SW 1271 (cell line): ENCODE measurements at places on chromosomes 2 and 18.

DNA sequence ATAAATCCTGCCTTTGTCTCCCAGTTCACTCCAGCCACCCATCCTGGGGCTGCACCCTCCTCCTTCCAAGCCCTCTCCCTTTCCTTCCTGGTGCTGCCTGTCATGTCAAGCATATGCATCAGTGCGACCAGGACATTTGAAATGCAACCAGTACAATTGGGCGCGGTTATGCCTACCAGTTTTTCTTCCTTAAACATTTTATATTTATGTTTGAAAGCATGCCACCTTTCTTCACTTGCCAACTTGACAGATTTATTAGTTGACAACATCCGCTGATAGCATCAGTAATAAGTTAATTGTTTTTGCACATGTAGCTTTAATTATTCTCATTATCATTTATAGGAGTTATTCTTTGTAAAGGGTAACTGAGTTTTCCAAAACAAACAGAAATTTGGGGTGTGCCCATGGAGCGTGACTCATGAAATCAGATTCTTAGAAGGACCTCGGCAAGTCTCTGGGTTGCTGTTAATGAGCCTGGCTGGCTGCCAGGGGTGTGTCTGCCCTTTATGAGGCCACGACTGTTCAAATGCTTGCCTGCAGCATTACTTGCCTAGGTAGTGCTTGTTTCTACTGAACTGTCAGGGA lies 32.8 kb upstream of the IL1B start:
- peak; percentile 49 for DNase-seq

- DNase-seq = no peak
These were observed 48.8 kb downstream of the PTRHD1 start for GRCh38 chr2:24744356-24744755.

GRCh38 chr2:26243470-26244308 lies 743 bp downstream of the HADHA start:
- DNase-seq = no peak

DNA sequence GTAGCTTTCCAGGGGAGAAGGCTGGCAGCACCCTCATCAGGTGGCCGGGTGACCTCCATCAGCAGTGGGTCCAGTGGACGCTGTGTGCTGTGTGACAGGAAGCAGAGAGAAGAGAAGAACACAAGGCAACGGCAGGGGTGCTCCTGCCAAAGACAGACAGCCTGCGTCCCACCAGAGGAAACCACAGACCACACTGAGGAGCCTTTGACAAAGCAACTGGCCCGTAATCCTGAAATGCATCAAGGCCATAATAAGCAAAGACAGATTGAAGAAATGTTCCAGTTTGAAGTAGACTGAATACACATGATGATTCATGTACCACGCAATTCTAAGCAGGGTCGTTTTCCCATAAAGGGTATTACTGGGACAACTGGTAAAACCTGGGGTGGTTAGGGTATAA lies 172.4 kb downstream of the FBXO15 start:
- DNase-seq = no peak

- no peak for DNase-seq
These were observed 22.2 kb upstream of the NAB1 start for GRCh38 chr2:190626641-190627210.

GRCh38 chr2:104049981-104050380 lies 803.9 kb upstream of the POU3F3 start:
- no peak for DNase-seq

GRCh38 chr2:28624793-28625701 lies 126.6 kb upstream of the PPP1CB start:
- no peak for DNase-seq

DNA sequence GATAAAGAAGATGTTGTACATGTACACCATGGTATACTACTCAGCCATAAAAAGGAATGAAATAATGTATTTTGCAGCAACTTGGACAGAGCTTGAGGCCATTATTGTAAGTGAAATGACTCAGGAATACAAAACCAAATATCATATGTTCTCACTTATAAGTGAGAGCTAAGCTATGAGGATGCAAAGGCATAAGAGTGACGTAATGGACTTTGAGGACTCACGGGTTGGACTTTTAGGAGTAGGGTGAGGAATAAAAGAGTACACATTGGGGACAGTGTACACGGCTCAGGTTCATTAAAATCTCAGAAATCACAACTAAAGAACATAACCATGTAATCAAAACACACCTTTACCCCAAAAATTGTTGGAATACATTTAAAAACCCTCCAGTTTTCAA lies 206.4 kb downstream of the RIT2 start:
- no peak for DNase-seq

DNA sequence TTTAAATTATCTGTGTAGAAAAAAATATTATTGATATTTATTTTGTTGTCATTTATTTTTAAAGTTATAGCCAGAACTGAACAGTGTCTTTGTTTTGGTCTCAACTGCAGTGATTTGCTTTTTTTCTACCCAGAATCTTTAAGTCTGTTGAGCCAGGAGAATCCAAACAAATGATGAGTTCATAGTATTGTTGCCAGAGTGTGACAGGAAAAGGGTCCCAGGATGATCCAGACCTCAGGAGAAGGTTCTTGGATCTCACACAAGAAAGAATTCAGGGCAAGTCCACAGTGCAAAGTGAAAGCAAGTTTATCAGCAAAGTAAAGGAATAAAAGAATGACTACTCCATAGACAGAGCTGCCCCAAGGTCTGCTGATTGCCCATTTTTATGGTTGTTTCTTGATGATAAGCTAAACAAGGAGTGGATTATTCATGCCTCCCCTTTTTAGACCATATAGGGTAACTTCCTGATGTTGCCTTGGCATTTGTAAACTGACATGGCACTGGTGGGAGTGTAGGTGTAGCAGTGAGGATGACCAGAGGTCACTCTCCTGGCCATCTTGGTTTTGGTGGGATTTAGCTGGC lies 127.1 kb downstream of the AGPS start:
- no peak for DNase-seq

DNA sequence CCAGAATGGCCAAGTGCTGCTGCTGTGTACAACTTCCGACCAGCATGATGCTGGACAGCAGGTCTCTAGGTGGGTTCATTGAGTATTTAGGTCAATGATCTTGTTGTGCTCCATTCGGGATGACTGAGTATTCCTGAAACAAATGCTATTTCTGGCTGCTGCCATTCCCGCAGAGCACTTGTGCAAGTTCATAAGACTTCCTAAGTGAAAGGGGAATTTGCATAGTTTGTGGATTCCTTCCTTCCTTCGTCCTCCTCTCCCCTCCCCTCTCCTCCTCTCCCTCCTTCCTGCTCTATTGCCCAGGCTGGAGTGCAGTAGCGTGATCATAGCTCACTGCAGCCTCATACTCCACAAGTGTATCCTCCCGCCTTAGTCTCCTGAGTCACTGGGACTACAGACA lies 40.4 kb downstream of the LDLRAD4 start:
- no peak for DNase-seq

GRCh38 chr2:53829273-53829979 lies 30.3 kb downstream of the GPR75 start:
- no peak for DNase-seq

- no peak for DNase-seq
These were observed 64.5 kb upstream of the PPP1CB start for GRCh38 chr2:28687171-28687570.

DNA sequence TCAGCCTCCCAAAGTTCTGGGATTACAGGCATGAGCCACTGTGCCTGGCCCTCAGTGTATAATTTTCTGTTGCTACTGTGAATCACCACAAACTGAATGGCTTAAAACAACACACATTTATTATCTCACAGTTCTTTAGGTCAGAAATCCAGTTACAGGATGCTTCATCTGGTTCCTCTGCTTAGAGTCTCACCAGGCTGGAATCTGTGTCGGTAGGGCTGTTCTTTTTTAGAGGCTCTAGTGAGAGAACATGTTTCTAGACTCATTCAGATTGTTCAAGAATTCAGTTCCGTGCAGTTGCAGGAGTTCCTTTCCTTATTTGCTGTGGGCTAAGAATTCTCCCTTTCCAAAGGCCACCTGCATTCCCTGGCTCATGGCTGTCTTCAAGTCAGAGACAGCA lies 22.2 kb downstream of the CCDC121 start:
- DNase-seq = no peak

- DNase-seq = no peak
These were observed 111.4 kb downstream of the SOX11 start for GRCh38 chr2:5803547-5803946.

GRCh38 chr2:72833084-72833714 lies 7.4 kb upstream of the EXOC6B start:
- no peak for DNase-seq

DNA sequence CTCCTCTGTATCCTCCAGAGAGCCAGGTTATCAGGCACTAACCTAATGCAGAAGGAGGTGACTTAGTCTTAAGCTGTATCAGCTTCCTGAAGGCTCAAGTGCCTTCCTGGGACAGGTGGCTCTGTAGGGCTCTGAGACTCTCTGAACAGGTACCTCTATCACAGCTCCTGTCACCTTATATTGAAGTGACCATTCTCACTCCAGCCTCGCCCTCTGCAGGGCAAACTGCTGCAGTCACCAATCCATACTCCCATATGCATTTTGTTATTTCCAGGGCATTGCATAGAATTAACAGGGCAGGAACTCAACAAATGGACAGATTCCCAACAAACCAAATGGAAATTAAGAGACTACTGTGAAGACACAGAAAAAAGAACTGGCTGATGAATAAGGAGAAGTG lies 203.0 kb upstream of the REV1 start:
- no peak for DNase-seq

GRCh38 chr18:72840109-72840508 lies 27.7 kb downstream of the NETO1 start:
- DNase-seq = no peak

- no peak for DNase-seq
These were observed 69.1 kb downstream of the TWIST2 start for GRCh38 chr2:238916875-238917590.

DNA sequence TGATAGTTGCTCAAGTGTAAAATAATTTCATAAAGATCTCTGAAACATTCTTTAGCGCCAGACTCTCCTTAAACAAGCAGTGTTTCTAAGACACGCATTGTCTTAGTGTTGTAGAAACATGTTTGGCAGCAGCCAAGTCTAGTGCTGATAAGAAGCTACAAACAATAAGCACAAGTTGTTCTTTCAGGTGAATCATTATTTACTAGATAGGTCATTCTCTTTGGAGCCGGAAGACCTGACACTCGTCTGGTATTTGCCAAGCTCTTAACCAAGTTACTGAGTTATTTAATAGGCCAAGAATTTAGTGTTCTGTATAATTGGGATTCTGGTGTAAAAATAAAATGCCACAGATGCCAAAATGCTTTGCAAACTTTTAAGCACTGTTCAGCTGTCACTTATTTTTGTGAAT lies 852.1 kb downstream of the CPS1 start:
- DNase-seq = no peak

DNA sequence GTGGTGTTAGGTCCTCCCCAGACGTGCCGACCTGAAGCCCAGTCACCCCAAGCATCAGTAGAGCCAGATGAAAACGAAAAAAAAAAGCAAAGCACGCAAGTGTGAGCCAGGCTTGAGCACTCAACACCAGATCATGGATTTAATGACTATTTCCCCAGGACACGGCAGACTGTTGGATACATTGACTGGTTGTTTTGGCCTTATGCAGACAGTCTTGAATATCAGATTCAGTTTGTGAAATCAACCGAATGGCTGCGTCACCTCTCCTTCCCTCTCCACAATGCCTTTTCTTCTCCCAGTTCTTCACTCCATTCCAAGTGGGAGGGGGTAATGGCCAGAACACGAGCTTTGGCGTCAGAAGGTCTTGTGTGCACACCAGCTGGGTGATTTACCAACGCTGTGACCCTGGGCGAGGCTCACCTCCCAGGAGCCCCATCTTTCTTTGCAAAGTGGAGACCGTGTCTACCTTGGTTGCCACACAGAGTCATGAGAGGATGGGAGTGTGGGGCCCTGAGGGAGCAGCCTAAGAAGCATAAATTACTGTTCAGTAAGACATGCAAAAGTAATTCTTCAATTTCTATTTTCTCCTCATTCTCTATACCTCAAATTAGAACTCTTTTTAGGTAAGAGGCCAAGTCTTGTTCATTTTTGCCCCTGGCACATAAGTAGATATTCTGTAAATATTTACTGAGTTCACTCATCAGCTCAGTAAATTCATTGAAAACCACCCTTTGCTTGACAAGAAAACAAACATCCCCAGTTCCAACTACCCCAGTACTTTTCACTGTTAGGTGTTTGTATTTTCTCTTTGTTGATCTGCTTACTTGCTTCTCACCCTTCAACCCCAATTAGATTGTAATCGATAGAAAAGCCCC lies 181.1 kb upstream of the COPS8 start:
- DNase-seq = no peak

GRCh38 chr2:109065391-109065734 lies 63.6 kb upstream of the SH3RF3 start:
- DNase-seq = no peak

DNA sequence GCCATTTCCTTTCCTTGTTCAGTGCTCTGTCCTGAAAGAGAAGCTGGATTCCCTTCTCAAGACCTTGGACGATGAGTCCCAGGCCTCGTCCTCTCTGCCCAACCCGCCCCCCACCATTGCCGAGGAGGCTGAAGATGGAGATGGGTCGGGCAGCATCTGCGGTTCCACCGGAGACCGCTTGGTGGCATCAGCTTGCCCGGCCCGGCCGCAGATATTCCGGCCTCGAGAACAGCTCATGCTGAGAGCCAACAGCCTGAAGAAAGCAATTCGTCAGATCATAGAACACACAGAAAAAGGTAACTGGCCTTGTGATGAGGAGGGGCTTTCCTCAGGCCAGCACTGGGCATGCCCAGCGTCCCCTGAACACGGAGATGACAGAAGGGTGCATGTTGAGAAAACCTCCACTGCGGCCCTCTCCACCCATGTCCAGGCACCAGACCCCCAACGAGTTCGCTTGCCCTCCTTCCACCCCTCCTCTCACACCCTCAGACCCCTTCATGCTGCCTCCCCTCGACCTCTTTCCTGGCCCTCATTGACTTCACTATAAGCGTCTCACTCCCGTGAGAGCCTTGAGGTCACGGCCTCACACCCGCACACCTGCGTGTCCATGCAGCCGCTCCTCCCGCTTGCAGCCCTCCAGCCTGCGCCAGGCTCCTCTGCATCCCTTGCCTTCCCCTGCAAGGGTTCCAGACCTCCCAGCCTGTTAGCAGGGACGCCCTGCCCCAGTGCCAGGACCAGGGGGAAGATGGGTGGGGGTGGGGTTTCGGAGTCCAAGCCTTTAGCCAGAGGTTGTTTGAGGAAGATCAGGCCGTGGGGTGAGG lies 95.0 kb downstream of the DGKD start:
- DNase-seq = no peak

DNA sequence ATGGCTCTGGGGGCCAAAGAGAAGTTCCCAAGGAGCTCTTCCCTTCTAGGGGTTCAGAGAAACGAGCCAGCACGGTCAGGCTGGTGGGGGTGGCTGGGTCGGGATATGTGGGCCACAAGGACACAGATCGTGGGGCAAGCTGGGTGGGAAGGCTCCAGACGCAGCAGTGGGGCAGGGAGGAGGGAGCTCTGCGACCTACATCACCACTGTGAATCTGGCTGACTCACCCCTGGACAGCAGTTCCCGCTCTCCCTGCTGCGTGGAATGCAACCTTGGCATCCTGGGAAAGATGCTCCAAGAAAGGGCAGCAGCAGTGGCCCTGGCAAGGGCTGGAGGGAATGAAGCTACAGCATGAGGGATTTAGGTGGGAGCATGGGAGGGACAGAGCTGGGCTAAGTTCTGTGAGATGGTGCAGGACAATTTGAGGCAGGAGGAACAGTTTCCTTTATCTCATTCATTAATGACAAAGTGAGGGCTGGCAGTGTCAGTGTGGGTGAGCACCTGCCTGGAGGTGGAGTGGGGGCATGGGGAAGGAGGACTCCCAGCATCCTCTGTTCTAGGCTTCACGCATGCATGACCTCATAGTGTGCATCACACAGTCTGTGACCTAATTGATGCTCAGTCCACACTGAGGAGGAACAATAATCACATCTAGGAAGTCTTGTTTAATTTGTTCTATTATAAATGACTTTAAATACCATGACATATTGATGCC lies 25.0 kb downstream of the CELF4 start:
- no peak for DNase-seq
